ENCODE measurements at places on chromosomes 6 and 20.

- no peak for DNase-seq
These were observed 16.7 kb downstream of the ZNF292 start for GRCh38 chr6:87171938-87172633.

DNA sequence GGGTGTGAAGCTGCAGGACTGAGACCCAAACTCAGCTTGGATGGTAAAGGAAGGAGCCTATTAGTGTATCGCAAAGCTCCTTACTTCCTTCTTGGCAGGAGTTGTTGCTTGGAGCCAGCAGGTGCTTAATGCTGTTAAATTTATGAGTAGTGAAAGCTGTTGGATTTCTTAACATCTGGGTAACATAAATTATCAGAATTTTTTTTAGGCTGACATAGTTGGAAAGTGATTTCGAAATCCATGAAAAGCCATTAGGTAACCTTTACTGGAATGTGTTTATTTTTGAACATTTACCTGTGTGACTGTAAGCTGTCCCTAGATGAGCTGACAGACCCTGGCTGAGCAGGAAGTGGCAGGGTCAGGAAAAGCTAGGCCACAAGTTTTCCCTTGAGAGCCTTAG is 470.4 kb upstream of the SLC35B3 start:
- DNase-seq: no peak

GRCh38 chr6:37140145-37140544 is 29.8 kb upstream of the PIM1 start:
- DNase-seq: no peak

DNA sequence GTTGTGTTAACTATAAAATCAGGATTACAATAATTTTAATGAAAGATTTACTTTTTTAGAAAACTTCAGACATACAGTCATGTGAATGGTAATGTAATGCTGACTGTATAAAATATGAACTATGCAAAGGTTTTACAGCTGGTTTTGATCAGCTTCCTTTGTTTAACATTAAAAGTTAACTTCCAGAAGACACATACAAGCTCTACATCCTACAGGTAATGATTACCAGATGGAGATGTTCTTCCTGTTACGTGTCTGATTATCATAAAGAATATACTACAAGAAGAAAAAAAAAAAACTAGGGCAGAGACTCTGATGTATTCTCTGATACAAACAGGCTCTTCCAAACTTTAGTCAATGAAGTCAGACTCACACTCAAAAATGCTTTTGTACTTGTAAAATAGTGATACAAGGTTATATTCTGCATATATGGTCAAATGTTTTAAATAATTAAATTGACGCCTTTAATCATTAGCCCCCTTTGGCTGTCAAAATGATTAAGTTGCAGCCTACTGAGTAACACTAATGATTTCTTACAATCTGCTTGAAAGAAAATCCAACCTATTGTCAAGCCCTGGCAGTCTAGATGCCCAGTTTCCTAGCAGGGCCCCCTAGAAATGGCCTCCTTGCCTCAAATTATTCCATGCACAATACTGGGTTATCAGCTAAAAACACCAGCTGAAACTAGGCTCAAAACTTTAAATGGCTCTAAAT is 251.8 kb upstream of the RUNX2 start:
- no peak for DNase-seq

DNA sequence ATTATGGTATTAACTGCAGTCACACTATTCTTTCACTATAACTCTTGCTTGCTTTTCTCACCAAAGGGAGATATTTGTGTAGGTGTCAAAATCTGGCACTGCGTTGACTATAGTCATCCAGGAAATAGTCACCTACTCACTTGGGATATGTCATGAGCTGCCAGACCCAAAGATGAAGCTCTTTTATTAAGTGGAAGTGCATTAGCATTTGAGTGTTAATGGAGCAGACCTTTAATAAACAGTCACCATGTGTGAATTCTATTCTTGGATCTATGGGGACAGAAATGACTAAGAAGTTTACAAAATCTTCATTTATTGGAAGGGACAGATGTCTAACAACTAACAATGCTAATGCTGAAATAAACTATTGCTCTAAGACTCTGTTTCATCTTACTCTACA is 130.1 kb upstream of the NEDD9 start:
- DNase-seq: no peak

- DNase-seq: no peak
These were observed 293.5 kb downstream of the CENPW start for GRCh38 chr6:126633373-126633772.

DNA sequence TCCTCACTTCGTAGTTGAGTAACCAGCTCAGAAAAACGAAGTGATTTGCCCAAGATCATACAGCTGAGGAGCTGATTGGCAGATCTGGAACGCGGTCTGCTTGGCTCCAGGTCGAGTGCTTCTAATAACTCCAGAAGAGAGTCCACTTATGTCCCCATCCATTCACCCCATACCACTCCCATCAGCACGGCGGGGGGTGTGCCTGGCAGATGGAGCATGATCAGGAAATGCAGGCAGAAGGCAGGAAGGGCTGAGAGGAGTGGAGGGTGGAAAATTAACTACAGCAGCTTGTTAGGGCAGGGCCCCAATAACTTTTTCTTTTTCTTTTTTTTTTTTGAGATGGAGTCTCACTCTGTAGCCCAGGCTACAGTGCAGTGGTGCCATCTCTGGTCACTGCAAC is 15.0 kb downstream of the FITM2 start:
- DNase-seq: peak; percentile 37

DNA sequence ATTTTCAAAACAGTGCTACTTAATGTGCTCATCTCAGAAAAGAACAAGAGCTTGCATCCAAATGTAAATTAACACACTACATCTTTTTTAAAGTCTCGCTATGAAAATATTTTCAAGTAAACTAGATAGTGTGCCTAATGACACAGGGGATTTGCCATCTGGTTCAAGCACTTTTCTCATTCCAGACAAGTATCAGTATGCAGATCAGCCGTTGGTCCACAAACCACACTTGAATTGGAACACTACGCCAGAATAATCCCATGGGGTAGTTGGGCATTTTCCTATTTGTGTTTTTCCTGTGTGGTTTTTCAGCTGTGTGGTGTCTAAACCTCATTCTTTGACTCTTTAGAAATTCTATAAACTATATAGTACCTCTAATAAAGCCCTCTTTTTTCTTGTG is 256.2 kb downstream of the EPHA7 start:
- DNase-seq: no peak

Data from left ventricle myocardium inferior (tissue), 1 donor.